ENCODE measurements at places on chromosomes 2 and 18. TPM values are rescaled to one million over a fixed set of nuclear protein-coding genes. Genes with fewer than 3 reads are reported as not detected.

ACVR2A gene
- polyA plus RNA-seq, result 27.8 TPM

BCL2 gene
- 26.8 TPM for polyA plus RNA-seq

PRKD3 gene
- polyA plus RNA-seq, result 55.4 TPM

OR6B3 gene
- not detected for polyA plus RNA-seq

FAM110C gene
- 13.4 TPM for polyA plus RNA-seq
